ENCODE measurements at places on chromosomes 1 and 21.

- DNase-seq, result no peak
These were observed 1.9 kb downstream of the ANKRD34A start for GRCh38 chr1:145962157-145963102.

DNA sequence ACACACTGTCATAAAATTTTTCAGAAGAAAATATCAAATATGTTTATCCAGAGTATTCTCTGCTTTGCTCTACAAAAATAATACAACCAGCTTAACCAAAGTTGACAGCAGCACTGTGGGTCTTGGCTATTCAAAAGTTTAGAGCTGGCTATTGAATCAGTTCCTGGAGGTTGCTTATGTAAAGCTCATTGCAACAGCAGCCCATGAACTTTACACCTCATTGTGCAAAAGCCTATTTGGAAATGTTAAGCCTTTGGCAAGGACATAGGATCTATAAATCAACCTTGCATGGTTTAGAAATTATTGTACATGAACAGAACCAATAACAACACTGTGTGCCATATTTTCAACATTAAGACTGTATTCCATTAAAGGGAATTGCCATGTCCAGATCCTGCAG is 714.9 kb downstream of the ADGRL2 start:
- no peak for DNase-seq

- DNase-seq, result no peak
These were observed 3.5 kb downstream of the KRTAP10-9 start for GRCh38 chr21:44630440-44630839.

DNA sequence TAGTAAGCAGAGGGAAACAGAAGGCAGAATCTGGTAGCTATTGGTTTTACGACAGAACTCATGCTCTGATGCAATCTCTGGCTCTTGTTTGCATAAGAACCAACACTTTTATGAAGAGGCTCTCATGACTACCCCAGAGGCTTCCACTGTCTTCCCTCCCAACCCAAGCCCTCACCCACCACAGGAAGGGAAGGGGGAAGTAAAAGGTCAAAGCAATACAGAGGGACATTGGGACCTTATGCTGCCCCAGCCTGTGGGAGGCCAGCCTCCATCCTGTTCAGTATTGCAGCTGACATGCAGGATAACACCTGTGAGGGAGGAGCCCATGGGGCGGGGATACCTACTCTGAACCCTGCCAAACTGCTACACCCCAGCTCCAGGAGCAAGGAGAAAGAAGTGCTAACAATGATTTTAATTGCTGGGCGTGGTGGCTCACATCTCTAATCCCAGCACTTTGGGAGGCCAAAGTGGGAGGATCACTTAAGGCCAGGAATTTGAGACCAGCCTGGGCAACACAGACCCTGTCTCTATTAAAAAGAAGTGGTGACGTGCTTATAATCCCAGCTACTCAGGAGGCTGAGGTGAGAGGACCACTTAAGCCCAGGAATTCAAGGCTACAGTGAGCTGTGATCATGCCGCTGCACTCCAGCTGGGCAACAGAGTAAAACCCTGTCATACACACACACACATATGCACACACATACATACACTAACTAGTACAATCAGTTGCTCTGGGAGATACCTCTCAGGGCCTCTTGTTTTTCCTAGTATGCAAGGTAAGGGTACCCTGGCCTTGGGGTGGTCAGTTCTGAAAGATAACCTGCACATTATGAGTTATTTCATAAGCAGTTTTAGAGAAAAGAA is 9.5 kb downstream of the MR1 start:
- no peak for DNase-seq

Measured in K562 (cell line).